ENCODE measurements at places on chromosomes 16 and 17. TPM values are rescaled to one million over a fixed set of nuclear protein-coding genes. Genes with fewer than 3 reads are reported as not detected.

PERCC1 gene
- total RNA-seq, result not detected

ITGB3 gene
- 11.9 TPM for total RNA-seq

FADS6 gene
- not detected for total RNA-seq

NKD1 gene
- 1.1 TPM for total RNA-seq

PDP2 gene
- 4.0 TPM for total RNA-seq

ZNF385C gene
- 0.29 TPM for total RNA-seq

CPHXL2 gene
- total RNA-seq, result not detected

KCNH6 gene
- not detected for total RNA-seq

XAF1 gene
- 43.9 TPM for total RNA-seq

KRT33B gene
- total RNA-seq, result not detected

TMEM219 gene
- 82.9 TPM for total RNA-seq

SEPTIN1 gene
- total RNA-seq, result 1.8 TPM

CTRB2 gene
- 2.9 TPM for total RNA-seq

AATK gene
- total RNA-seq, result 12.4 TPM

TERB1 gene
- not detected for total RNA-seq

KCNH4 gene
- total RNA-seq, result not detected

OR2C1 gene
- not detected for total RNA-seq
